Activated CD4-positive, alpha-beta T cell treated with anti-CD3 and anti-CD28 coated beads, Interleukin-2, amount 50 U/mL, for 48 hours (primary cell): ENCODE measurements at places on chromosomes 12 and 14.

- DNase-seq = no peak
These were observed 75.3 kb downstream of the COCH start for GRCh38 chr14:30949651-30950050.

DNA sequence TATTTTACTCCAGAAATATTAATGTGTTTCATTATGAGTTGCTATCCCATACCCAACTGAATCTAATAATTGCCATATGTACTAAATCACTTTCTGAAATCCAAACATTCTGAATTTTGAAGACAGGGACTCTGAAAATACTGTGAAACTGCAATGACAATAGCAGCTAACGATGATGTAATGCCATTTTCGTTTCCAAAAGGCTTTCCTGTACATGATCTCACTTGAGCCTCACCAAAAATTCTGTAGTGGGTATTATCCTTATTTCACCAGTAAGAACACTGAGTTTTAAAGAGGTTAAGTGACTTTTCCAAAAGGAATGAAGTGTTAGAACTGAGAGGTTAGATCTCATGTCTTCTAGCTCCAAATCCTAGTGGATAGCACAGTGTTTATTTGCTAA lies 133.3 kb downstream of the FLRT2 start:
- no peak for DNase-seq

DNA sequence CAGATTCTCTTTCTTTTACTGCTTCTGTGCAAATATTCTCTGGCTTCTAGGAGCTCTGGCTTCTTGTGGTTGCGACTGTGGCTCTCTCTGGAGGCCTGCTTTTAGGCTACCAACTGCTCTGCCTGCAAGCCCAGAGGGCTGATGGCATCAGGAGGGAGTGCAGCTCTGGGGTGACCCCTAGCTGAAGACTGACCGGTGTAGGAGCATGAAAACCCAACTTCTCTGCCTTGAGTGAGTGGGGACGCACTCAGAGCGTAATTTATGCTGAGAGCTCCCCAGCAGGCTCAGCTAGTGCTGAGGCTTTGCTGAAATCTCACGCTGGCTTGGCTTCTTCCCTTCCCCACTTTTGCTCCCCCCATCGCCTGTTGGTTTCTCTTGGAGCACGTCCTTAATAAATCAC lies 29.9 kb upstream of the RBM19 start:
- no peak for DNase-seq

DNA sequence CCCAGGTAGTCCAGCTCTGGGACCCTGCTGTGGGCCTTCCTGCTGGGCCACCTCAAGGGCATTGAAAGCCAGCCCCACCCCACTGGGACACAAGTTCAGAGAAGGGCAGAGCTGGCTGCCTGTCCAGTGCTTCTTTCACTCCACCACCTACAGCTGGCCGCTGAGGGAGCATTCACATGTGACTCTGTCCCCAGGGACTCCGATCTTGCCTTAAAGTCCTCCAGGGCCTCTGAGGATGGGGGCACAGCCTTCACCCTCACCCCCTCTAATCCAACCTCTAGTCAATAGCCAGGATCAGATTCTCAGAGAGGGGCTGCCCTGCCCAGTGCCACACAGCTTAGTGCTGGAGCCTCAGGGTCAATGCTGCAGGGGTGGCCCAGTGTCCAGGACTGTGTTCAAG lies 5.0 kb upstream of the CYP46A1 start:
- no peak for DNase-seq

DNA sequence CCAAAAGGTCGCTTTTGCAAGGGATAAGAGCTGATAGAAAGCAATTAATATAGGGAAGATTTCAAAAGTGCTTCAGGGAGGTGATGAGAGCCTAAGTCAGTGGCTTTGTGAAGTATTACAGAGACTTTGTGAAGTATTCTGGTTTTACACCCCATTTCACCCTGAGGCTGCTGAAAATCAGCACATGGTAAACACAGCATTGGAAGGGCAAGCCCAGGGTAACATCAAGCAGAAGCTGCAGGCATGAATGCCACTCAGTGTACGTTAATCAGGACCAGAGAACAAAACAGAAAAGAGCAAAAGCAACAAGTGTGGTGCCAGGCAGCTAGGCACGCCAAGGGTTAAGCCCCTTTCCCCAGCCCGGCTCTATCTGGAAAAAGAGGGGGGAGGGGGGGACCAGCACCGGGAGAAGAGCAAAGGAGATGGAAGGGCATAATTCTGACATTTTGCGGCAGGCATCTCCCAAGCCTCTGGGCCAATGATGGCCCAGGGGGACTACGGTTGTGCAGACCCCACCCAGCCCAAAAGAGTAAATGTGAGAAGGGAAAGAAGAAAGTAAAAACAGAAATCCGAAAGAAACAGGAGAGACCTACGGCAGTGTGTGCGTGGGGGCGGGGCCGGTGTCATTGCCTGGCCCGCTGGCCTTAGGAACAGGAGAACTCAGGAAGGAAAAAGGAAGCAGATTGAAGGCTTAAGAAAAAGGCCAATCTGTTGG lies 58.9 kb downstream of the DHRS2 start:
- no peak for DNase-seq

- DNase-seq = no peak
These were observed 3.6 kb downstream of the MGAT2 start for GRCh38 chr14:49623941-49624839.
